Activated T-helper 17 cell treated with anti-CD3 and anti-CD28 coated beads, Interleukin-2, amount 50 U/mL, for 72 hours (primary cell): ENCODE measurements at places on chromosomes 2 and 18. TPM values are rescaled to one million over a fixed set of nuclear protein-coding genes. Genes with fewer than 3 reads are reported as not detected.

- ATAC-seq = no peak
Observed at GRCh38 chr2:401019-401679, 113.3 kb upstream of the ALKAL2 start.

ZNF892 gene
- 2.9 TPM for total RNA-seq

GRCh38 chr18:44774191-44774590 is 93.5 kb downstream of the SETBP1 start:
- ATAC-seq = no peak

GRCh38 chr2:161005170-161005569 is 155.1 kb upstream of the TANK start:
- no peak for ATAC-seq

DNA sequence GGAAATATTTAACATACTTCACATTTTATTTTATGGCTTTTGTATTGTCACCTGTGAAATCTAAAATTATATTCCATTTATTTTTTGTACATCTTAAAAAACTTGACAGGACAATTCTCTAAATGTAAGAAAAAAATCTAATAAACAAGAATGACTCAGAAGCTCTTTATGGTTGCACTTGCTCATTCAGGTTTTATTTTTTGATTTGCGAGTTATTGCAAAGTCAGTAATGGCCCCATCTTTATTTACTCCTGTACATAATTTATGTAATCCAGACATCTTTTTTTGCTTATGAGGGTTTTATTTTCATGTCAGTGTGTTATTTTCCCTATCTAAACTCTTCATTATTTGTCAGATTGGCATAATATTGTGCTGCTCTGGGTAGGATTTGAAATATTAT is 145.1 kb downstream of the MBD5 start:
- ATAC-seq = no peak

PLEKHM3 gene
- total RNA-seq = 3.2 TPM

DNA sequence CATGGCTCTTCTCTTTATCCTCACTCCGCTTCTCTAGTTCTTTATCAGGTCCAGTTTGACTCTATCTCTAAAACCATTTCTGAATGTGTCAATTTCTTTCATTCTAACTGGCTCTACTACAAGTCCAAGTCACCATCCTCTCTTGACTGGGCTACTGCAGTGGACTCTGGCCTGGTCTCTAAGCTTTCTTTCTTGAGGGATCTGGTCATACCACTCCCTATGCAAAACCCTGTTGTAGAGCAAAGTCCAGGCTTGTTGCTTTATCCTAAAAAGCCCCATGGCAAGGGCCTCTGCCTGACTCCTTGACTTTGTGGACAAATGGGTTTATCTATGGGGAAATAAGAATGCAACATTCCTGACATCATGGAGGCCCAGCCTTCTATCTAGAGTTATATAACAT is 87.1 kb downstream of the BCL2L11 start:
- ATAC-seq = no peak

DNA sequence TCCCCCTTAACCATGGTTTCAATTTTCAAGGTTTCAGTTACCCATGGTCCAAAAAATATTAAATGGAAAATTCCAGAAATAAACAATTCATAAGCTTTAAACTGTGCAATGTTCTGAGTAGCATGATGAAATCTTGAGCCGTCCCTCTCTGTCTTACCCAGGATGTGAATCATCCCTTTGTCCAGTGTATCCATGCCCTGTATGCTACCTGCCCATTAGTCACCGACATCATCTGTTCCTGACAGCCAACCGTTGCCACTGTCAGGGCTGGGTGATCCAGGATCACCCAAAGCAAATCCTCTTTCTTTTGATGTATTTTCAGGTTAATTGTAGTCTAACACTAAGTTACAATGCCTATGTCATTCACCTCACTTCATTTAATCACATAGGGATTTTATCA is 15.7 kb upstream of the OLA1 start:
- no peak for ATAC-seq

- no peak for ATAC-seq
Observed at GRCh38 chr2:127052057-127052770, 54.7 kb downstream of the BIN1 start.

RIOK3 gene
- total RNA-seq = 56.8 TPM

DNA sequence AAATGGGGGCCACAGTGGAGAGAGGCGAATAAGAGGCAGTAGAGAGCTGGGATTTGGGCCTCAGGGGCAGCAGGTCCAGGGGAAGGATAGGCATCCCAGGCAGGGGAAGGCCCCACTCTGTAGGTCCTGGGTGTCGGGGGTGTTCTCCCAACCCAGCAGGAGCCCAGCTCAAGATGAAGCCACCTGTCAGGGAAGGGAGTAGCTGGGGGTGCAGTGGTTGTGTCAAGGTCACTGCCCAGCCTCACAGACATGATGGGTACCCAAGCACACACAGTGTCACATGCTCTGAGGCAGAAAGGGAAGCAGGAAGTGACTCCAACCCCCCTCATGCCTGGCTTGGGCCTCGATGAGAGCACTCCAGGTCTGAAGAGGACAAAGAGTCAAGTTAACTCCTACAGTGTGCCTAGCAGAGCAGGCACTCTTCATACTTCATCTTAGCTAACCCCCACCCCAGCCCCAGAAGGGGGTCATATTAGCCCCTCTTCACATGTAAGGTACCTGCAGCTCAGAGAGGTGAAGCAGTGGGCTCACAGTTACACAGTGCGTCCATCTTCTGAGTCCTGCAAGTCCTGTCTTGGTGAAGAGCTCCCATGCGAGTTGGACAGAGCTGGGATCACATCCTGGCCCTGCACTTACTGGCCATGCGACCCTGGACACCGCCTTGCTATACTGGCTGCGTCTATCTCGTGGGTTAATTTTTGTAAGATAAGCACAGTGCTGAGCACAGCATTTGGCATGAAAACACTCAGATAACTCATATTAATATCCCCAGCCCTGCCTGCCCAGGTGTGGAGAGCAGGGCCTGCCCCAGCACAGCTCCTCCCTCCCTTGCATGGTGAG is 72.6 kb upstream of the DAPL1 start:
- ATAC-seq = no peak

GRCh38 chr18:51622702-51623101 is 425.2 kb upstream of the MEX3C start:
- no peak for ATAC-seq

DNA sequence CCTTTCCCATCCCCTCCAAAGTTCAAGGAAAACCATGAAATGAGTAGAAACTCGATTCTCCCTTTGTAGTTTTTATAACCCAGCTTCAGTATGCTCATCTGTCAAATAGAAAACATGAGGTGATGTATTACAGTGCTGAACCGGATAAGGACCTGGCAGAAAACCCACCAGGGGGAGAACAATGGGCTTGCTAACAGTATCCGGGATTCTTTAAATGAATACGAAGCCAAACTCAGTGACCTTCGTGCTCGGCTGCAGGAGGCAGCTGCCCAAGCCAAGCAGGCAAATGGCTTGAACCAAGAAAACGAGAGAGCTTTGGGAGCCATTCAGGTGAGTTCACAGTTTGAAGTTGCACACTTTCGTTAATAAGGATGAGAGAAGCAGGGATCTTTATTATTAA is 113.6 kb upstream of the TTC39C start:
- no peak for ATAC-seq

EML6 gene
- total RNA-seq = 1.0 TPM

DNA sequence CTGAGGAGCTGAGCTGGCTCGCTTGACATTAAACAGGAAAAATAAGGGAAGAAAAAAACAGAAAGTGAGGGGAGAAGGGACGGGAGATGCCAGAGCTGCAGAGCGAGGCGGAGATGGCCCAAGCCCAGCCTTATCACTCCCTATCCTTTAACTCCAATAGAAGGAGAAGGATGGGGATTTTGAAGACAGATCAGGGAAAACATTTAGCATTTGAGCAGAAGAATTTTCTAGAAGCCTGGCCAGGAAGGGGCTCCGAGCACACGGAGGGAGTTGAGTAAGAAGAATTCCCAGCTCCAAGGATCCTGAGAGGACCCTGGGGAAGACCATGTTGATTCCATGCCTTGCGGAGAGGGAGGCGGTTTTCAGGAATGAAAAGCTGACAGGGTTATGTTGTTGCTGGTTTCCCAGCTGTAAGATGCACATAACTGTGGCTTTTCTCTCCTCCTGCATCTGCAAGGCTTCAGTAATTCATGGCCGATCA is 35.6 kb downstream of the TWIST2 start:
- no peak for ATAC-seq

- ATAC-seq = no peak
Observed at GRCh38 chr2:64720535-64721319, 67.0 kb upstream of the SERTAD2 start.

REG1B gene
- not detected for total RNA-seq

GRCh38 chr2:212005085-212005671 is 533.4 kb downstream of the ERBB4 start:
- no peak for ATAC-seq

GRHL1 gene
- 0.82 TPM for total RNA-seq

- ATAC-seq = peak; percentile 90
Observed at GRCh38 chr18:77208964-77209363, 40.7 kb upstream of the GALR1 start.

BMPR2 gene
- total RNA-seq = 7.6 TPM

RESP18 gene
- not detected for total RNA-seq

DNA sequence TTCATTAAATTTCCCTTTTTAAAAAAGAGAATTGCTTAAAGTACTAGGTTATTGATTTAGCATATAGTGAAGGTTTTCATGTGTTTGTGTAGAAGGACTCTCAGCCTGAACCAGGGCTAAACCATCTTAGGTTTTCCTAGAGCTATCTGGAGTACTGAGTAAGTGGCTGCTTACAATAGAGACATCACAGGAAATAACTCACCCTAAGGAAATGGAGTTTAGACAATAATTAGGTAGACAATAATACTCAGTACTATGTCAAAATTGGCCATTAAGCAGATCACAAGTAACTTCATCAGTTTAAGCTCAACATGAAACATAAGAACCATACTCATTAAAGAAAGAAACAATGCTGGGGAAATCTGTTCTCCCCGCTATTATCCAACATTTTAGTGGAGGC is 240.0 kb downstream of the RND3 start:
- ATAC-seq = no peak

DNA sequence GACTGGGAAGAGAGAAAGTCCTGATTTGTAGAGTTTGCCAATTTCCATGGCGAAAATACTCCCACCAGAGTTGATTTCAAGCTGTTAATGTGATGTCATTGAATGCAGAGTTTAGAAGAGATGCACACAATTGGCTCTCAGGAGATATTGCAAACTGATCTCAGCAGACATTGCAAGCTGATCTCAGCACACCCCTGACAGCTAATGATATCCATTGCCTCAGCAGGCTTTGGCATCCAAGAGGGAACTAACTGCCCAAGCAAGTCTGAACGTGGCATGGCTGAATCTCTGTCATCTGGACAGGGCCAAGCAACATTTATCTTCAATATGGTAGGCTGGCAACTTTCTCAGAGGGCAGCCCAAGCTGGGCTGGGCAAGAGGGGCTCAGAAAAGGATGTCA is 78.4 kb upstream of the CYP1B1 start:
- no peak for ATAC-seq

GALNT3 gene
- 8.9 TPM for total RNA-seq

GRCh38 chr2:160205505-160205904 is 5.4 kb upstream of the ITGB6 start:
- peak; percentile 57 for ATAC-seq

DNA sequence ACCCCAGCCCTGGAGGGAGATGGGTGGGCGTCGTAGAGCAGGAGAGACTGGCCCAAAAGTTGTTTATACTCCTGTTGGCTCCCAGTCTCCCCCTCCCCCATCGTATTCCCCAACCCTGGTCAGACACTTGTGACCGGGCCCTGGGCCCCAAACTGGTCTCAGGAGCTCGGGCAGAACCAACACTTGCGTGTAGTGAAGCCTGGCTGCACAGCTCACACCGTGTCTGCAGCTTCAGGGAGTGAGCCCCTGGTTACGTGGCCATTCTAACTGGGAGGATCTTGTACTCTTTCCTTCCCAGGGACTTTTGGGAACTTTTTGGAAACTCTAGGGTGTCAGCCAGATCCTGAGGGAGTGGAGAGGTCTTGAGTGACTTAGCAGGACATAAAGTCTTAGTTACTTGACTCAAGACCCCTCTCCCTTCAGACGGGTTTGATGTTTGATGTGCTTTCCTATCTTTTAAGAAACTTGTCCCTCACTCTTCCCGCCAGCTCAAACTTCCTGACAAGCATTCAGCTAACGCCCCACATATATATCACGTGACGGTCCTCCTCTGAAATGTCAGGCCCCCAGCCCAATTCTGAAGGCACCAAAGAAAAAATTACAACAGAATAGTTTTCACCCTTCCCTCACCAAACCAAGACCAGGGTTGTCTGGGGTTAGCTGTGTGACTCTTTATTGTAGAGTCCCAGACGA is 2.3 kb downstream of the PKDCC start:
- no peak for ATAC-seq

MYCN gene
- not detected for total RNA-seq

- ATAC-seq = no peak
Observed at GRCh38 chr2:42425697-42426096, 64.7 kb upstream of the COX7A2L start.

GRCh38 chr2:15947431-15947830 is 7.1 kb downstream of the MYCN start:
- no peak for ATAC-seq

- no peak for ATAC-seq
Observed at GRCh38 chr2:152729844-152730243, 11.4 kb downstream of the ARL6IP6 start.

ACVR1C gene
- total RNA-seq = 1.1 TPM

GRCh38 chr2:118442996-118443553 is 354.8 kb downstream of the INSIG2 start:
- no peak for ATAC-seq

ITGA4 gene
- total RNA-seq = 196 TPM

RNF152 gene
- total RNA-seq = 0.11 TPM

KLHL14 gene
- total RNA-seq = not detected

GRCh38 chr2:156896294-156896693 is 361.2 kb upstream of the GALNT5 start:
- peak; percentile 69 for ATAC-seq

DNA sequence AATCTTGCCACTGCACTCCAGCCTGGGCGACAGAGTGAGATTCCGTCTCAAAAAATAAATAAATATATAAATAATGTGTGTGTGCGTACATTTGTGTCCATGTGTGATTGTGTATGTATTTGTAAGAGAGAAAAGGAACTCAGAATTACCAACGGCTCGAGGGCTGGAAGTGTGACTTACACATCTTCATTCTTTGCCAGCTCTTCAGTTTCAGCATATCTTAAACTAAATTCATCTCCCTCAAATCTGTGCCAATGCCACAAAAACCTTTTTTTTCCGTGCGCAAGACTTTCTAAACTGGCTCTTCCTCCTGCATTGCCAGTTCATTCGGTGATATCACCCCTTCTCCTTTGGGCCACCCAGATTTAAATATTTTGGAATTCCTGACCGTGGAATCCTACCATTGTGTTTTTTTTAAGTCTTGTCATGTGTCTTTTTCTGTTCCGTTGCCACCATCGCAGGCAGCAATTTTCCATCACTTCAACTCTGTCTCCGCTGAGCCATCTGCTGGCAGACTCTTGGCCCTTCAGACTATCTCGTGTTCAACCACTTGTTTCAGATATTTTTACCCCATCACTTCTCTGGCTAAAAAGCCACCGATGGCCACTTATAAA is 77.0 kb upstream of the ZNF532 start:
- no peak for ATAC-seq
